ENCODE measurements at places on chromosomes 2 and 18.

GRCh38 chr2:206275312-206276055 is 1.0 kb downstream of the ZDBF2 start:
- DNase-seq = no peak

GRCh38 chr18:54094474-54094873 is 130.0 kb downstream of the MBD2 start:
- no peak for DNase-seq

- no peak for DNase-seq
These were observed 782 bp downstream of the MTA3 start for GRCh38 chr2:42569116-42569711.

DNA sequence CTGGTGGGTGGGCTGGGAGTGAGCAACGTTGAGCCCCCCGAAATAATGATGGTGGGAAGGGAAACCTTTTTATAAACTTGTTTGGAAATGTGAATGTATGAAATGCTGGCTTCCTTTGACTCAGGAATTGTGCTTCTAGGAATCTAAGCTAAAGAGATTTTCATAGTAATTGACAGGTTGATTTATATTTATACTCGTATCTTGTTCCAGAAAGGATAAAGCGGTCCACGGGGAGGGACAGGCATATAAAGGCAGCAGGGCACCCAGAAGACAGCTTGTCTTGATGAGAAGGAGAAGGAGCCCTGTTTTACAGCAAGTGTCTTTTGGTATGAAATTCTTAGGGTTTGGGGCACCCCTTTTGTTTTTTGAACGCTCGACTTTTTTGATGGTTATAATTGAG is 157.8 kb downstream of the AGAP1 start:
- no peak for DNase-seq

- peak; percentile 59 for DNase-seq
These were observed 182.7 kb downstream of the RPIA start for GRCh38 chr2:88874063-88874657.

- no peak for DNase-seq
These were observed 457.2 kb upstream of the CDH20 start for GRCh38 chr18:60875957-60876507.

DNA sequence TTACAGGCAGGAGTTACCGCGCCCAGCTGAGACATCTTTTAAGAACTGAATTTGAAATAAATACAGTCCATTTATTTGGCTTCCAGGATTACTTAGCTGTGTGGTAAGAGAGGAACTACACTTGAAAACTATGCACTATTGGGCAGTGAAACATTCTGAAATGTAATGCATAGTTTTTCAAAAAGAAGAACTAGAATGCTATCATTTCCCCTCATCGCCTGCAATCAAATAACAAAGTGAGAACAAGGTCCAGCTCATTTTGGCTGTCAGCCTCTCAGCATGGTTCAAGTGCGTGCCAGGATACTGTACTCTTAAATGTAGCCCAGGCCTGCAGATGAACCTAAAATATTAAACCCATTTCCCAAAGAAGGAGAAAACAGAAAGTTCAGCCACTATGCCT is 76.6 kb upstream of the ARL5A start:
- peak; percentile 55 for DNase-seq

DNA sequence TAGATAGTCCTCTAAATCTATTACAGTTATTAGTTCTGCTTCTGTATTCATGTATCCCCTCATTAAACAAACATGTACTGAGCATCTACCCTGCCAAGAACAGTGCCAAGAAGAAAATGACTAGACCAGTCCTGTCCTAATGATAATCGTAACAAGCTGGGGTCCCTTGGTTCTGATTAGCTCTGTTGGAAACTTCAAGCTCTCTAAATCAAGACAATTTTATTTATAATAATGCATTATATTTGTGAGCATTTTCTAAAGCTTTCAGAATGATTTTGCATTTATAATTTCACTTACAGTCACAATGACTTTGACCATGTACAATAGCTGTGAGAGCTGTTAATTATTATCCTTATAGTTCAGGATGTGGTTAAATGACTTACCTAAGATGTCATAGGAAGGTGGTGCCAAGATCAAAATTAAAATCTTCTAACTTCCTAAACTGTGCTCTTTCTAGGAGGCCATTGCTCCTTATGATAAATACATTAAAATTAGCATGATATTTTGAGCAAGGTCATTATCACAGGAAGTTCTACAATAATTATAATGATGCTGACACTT is 336.5 kb upstream of the SLC39A10 start:
- no peak for DNase-seq

DNA sequence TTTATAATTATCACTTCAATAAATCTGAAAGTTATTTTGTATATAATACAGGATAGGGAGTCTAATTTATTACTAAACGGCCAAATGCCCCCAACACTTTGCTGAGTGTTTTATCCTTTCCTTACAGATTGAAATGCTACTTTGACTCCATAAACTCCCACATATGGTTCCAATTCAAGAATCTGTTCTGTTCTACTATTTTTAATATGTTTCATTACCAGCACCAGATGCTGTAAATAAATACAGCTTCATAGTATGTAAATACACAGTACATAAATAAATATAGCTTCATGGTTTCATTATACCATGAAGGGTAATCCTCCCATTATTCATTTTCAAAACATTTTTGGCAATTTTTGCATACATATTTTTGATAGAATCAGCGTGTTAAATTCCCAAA is 34.0 kb upstream of the MREG start:
- no peak for DNase-seq

DNA sequence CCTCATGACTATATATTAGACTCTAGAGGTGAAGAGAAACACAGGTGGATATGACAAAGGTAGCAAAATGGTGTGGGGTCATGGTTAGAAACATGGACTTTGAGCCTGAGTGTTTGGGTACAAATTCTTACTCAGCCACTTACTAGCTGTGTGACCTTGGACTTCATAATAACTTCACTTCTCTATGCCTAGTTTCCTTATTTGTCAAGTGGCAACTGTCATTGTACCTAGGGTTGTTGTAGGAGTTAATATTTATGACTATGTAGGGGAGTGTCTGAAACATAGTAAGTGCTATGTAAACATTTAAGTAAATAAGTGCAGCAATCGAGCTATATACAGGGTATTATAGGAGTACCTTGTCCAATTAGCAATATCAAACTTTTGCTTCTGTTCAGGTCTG is 49.7 kb upstream of the RAPH1 start:
- no peak for DNase-seq

GRCh38 chr2:149112713-149113112 is 74.2 kb downstream of the LYPD6B start:
- no peak for DNase-seq

GRCh38 chr2:46366668-46367052 is 69.5 kb downstream of the EPAS1 start:
- DNase-seq = no peak

DNA sequence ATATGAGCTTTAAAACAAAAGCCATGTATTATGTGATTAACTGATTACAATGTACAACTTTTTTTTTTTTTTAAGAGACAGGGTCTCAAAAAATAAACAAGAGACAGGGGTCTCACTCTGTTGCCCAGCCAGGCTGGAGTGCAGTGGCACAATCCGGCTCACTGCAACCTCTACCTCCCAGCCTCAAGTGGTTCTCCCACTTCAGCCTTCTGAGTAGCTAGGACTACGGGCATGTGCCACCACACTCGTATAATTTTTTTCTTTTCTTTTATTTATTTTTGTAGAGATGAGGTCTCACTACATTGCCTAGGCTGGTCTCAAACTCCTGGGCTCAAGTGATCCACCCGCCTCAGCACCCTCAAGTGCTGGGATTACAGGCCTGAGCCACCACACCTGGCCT is 103.1 kb downstream of the ATAD2B start:
- DNase-seq = no peak

DNA sequence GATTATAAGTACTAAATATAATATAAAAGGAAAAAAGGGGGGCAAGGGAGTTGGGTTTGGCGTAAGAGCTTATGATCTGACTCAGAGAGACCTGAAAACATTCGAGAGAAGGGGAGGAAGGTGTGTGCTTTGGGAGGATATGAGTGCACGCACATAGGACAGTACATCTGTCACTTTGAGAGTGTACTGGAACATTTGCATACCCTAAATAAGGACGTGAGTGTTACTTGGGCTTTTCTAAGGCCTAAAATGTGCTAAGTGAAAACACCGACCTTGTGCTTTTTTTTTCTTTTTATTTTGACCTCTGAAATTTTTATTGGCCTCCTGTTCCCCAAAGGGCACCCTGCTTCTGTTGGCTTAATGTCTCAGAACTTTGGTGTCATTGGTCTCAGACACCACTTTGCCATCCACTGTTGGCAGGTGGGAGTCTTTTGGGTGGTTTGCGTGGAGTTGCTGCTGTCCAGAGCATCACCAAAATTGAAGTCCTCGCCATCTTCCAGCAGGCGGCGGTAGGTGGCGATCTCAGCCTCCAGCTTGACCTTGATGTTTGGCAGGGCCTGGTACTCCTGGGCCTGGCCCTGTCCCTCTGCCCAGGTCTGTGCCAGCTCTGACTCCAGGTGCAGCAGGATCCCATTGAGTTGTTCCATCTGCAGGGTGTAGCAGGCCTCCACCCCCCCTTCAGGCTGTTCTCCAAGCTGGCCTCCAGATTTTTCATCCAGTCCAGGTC is 57.7 kb downstream of the CD28 start:
- no peak for DNase-seq

GRCh38 chr2:42052702-42053481 is 5.1 kb downstream of the PKDCC start:
- no peak for DNase-seq

- no peak for DNase-seq
These were observed 19.2 kb downstream of the FMNL2 start for GRCh38 chr2:152354069-152354755.

- no peak for DNase-seq
These were observed 16.3 kb upstream of the HPCAL1 start for GRCh38 chr2:10286216-10287037.
